ENCODE measurements at places on chromosomes 6 and 20.
A peak's percentile ranks its signal among the peaks of the same experiment; 100 is the strongest.

DNA sequence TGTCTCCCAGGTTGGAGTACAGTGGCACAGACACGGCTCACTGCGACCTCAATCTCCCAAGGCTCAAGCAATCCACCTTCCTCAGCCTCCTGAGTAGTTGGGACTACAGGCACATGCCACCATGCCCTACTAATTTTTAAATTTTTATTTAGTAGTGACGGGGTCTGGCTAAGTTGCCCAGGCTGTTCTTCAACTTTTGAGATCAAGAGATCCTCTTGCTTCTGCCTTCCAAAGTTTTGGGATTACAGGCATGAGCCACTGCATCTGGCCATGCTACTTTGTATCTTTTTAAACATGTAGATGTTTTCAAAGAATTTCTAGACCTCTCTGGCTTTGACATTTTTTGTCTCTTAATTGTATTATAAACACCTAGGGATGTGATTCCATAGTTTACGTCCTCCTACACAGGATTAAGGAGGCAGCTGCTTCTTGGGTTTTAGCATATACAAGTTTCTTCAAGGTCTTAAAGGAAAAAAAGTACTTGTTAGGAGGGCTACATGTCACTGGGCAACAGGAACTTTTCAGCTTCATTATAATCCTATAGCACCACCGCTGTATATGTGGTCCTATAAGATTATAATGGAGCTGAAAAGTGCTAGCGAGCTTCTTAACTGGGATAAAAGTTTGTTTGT lies 1.3 kb downstream of the ADAT2 start:
- no peak for DNase-seq

DNA sequence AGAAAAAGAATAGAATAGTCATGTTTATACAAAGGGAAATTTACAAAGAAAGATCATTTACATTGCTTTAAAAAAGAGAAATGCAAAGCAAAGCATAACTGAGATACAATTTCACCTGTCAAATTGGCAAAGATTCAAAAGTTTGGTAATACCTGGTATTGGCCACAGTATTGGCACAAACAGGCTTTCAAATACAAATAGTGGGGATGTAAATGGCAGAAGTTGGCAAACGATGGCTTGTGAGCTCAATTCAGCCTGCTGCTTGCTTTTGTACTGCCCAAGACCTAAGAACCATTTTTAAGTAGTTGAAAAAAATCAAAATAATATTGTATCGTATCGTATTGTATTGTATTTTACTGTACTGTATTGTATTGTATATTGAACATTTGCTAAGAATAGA lies 194.5 kb upstream of the JAG1 start:
- DNase-seq = no peak

DNA sequence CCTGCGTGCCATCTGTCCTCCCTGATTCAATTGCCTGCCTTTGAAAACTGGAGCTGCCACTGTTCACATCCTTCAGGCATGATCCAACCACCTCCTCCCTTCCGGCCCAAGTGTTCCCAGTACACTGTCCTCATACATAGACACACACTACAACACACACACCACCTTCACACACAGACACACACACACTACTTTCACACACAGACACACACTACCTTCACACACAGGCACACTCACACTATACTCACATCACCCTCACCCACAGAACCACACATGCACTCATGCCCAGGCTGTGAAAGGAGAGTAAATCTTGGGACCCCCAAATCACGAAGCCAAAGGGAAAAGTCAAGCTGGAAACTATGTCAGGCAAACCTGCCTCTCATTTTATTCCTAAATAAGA lies 109.4 kb upstream of the MYLIP start:
- DNase-seq = no peak

DNA sequence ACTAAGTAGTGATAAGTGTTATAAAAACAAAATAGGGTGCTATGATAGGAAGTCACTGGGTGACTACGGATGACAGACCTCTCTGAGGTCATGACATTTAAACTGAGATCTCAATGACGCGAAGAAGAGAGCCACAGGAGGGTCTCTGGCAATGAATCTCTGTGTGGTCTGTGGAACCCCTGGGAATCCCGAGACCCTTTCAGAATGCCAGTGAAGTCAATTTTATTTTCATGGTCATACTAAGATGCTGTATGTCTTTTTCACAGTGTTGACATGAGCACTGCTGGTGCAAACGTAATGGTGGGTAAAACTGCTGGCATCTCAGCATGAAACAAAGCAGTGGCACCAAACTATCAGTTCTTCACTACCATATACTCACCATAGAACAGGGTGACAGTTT lies 155.0 kb downstream of the GJA10 start:
- no peak for DNase-seq

GRCh38 chr6:114377881-114378280 lies 35.1 kb upstream of the HS3ST5 start:
- DNase-seq = no peak

GRCh38 chr6:113120582-113121285 lies 736.4 kb upstream of the MARCKS start:
- DNase-seq = no peak

GRCh38 chr6:83462524-83462923 lies 31.7 kb upstream of the ME1 start:
- DNase-seq = no peak

- peak; percentile 29 for DNase-seq
Measured at GRCh38 chr6:37503309-37503965, 3.7 kb upstream of the CCDC167 start.

GRCh38 chr20:9744551-9744950 lies 94.3 kb downstream of the PAK5 start:
- DNase-seq = no peak

DNA sequence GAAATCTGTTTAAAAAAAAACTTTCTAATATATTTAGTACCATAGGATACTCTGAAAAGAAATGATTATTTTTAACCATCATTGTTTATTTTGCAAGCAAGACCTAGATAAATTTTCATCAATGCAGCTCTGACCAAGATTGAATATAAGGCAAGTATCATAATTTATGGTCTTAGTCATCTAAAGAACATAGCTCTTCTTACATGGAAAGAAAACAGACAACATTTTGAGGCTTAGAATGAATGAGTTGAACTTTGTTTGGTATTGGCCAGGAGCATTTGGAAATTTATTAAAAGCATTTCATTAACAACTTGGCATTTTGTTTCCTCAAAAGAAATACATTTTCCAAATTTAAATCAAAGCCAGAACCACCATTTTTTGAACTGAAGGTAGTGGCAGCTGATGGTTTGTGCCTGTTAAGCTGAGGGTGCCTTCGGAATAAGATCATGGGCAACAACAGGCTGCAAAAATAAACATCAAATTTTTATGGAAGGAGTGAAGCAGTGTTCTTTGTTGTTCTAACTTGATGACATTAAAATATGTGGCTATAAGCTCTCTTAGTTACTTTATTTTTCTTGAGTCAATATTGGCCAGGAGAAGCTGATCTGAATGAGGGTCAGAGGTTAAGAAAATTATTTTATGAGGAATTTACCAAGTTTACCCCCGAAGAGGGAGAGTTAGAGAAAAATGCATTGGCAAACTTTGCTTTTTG lies 6.7 kb upstream of the ATXN1 start:
- DNase-seq = no peak

DNA sequence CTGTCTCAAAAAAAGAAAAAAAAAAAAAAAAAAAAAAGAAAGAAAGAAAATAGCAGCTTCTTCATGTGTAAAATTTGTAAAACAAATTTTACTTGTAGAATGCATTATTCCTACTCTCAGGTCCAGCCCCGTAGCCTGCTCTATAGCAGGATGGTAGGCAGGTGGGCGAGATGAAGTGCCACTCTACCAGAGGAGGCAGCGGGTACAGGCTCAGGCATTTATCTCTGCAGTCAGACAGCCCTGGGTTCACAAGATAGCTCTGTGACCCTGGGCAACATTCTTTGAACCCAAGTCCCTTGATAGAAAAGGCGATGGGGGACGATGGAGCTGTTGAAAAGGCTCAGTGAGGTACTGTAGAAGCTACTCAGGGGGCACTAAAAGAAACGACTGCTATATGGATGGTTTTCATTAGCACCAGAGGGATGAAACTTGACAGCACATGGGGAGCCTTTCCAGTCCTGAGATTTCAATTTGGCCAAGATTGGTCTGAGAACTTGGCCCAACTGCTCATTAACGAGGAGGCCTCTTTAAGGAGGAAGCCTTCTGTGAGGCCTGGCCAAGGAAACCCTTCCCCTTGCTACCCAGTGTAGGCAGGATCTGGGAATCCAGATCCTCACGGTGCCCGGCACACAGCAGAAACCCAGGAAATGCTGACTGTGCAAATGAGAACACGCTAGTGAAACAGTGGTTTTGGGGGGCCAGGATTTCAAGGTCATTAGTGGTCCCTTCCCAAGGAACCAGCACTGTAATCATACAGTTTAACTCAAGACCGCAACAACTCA lies 63.1 kb downstream of the MYH7B start:
- DNase-seq = no peak

- no peak for DNase-seq
Measured at GRCh38 chr6:31901415-31901952, 402 bp downstream of the ZBTB12 start.

GRCh38 chr6:88072462-88072861 lies 24.8 kb downstream of the SPACA1 start:
- DNase-seq = no peak

- no peak for DNase-seq
Measured at GRCh38 chr20:58753267-58753921, 60.8 kb downstream of the NPEPL1 start.
